Erythroblast (primary cell): ENCODE measurements at places on chromosomes 2 and 18.

GRCh38 chr2:42834161-42834560 is 41.8 kb upstream of the HAAO start:
- DNase-seq: no peak

- DNase-seq: no peak
These were observed 500.3 kb downstream of the LRP1B start for GRCh38 chr2:141630407-141630930.

DNA sequence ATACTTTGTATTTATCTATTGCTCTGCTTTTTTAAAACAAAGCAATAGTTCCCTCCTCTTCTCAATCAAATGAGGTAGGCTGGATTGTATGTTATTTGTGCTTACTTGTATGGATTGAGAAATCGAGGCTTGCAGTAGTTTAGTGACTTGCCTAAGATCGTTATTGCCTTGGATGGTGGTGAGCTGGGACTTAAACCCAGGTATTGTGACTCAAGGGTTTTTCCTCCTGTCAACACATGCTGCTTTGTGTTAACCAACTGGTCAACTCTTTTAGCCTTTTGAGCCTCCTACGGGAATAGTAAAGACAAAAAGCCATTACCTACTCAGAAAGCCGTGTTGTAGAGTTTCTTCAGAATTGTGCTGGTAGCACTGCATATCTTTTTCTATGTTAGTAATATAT is 95.2 kb upstream of the THUMPD2 start:
- no peak for DNase-seq

GRCh38 chr2:170264865-170265264 is 86.9 kb downstream of the MYO3B start:
- DNase-seq: no peak

DNA sequence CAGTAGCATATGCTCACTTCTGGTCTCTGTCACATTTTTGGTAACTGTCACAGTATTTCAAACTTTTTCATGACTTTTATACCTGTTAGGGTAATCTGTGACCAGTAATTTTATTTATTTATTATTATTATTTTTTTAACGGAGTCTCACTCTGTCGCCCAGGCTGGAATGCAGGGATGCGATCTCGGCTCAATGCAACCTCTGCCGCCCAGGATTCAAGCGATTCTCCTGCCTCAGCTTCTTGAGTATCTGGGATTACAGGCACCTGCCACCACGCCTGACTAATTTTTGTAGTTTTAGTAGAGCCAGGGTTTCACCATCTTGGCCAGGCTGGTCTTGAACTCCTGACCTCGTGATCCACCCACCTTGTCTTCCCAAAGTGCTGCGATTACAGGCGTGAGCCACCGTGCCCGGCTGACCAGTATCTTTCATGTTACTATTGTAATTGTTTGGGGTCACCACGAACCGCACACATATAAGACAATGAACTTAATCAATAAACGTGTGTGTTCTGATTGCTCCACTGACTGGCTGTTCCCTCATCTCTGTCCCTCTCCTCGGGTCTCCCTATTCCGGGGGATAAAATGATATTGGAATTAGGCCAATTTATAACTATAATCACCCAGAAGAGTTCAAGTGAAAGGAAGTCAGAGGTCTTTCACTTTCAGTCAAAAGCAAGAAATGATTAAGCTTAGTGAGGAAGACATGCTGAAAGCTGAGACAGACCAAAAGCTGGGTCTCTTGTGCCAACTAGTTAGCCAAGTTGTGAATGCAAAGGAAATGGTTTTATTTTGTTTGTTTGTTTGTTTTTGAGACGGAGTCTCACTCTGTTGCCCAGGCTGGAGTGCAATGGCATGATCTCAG is 22.9 kb downstream of the TGIF1 start:
- no peak for DNase-seq

DNA sequence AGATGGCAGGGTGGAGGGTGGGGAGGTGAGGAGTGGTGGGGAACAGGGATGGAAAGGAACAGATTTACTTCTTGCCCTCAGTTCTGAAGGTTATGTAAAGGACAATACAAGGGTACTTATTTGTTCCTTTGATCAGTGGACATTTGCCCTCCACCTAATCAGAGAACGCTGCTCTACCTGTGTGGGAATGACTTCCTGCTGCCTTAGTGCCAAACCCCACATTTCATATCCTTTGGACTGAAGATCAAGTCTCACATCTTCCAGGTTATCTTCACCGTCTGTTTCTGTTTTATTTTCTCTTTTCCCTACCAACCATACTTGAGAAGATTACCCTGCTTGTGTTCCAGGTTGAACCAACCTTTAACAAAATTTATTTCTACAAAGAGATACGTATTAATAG is 8.7 kb upstream of the DPP4 start:
- DNase-seq: no peak

- no peak for DNase-seq
These were observed 112.8 kb downstream of the NBAS start for GRCh38 chr2:15448250-15448839.

DNA sequence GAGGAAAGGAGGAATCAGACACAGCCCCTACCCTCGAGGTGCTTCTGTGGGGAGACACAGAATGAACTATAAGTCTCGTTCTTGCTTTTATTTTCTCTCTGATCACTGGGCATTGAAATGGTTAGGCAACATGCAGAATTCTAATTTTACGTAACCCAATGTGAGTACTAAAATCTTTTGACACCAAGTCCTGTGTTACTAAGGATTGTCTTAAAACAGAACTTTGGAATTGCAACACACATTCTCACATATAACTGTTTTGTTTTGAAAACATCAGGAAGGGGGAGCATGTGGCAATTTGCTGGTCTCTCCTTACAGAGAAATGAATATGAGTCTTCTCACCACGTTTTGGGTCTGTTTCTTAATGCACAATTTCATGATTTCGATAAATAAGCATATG is 23.6 kb upstream of the SULT1C4 start:
- no peak for DNase-seq

- no peak for DNase-seq
These were observed 7.8 kb downstream of the INO80C start for GRCh38 chr18:35489913-35490490.

- no peak for DNase-seq
These were observed 324.1 kb upstream of the THUMPD2 start for GRCh38 chr2:40103163-40103562.

DNA sequence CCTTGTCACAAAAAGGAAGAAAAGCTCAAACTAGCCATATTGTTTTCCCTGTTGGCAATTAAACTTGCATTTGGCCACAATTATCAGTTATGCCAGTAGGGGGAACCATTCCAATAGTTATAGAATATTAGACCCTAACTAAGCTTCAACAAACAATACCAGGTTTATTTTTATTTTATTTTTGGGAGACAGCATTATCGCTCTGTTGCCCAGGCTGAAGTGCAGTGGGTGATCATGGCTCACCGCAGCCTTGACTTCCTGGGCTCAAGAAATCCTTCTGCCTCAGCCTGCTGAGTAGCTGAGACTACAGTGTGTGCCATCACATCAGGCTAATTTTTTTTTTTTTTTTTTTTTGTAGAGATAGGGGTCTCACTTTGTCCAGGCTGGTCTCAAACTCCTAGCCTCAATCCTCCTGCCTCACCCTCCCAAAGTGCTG is 102.1 kb downstream of the ATAD2B start:
- peak; percentile 78 for DNase-seq

- no peak for DNase-seq
These were observed 111.4 kb downstream of the FEZ2 start for GRCh38 chr2:36486521-36487044.

DNA sequence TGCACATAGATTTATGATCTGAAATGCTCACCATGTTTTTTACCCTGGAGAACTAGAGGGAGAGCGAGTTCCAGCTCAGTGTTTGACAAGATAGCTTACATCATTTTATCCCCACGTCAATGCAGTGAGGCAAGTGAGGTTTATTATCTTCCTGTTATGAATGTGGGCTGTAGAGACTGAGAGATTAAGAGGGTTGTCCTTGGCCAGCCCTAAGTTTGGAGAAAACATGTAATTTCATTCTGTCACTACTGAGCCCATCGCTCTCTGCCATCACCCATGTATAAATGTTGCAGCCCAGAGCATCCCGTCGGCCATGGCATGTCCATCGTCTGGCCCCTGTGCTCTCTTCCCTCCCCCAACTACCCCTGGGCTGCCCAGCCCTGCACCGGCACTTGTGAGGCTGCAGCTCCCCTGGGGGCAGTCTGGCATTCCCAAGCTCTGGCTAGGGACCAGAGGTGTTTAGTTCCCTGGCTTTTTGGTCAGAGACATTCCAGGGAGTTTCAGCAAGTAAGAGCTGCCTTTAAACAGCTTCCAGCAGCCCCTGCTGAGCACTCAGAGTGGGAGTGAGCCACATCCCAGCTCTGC is 136.7 kb downstream of the ANTXR1 start:
- DNase-seq: no peak

DNA sequence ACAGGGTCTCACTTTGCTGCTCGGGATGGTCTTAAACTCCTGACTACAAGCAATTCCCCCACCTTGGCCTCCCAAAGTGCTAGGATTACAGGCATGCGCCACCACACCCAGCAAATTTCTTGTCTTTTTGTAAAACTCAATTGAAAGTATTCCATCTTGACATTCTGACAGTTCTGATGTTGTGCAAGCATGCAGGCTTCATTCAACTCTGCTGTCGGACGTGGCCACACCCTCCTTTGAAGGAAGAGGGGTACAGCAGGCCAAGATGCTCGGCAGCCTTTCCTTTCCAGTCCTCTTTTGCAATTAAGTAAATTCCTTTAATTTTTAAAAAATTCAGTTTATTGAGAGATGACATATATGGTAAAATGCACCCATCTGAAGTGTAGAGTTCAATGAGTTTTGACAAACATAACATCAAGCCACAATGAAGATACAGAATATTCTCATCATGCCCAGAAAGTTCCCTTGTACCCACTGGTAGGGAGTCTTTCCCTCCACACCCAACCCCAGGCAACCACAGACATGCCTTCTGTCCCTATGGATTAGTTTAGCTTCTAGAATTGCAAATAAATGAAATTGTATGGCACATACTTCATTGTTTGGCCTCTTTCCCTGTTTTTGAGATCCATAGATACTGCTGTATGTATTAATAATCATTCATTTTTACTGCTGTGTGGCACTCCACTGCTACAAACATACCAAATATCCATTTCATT is 33.1 kb downstream of the TUBB6 start:
- no peak for DNase-seq

DNA sequence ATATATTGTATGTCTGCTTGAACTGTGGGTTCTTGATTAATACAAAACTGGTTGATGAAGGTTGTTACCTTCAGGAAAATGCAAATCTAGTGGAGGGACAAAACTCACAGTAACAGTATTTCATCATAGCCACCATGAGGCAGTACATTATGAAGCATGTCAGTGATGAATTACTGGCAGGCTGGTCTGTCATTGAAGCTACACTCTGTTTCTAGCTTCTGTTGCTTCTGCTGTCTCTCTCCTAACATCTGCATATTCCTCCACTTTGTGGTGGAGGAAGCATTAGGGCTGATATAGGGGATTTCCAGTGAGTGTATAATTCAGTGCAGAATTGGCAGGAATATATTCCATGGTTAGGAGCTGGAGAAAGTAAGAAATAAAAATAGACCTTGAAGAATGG is 44.2 kb upstream of the RAB6D start:
- DNase-seq: no peak

- no peak for DNase-seq
These were observed 636 bp downstream of the CBLN2 start for GRCh38 chr18:72543357-72544055.

GRCh38 chr18:22047485-22047884 is 121.9 kb upstream of the GATA6 start:
- DNase-seq: no peak

GRCh38 chr2:187684174-187684573 is 129.9 kb upstream of the TFPI start:
- DNase-seq: no peak

- DNase-seq: no peak
These were observed 140.9 kb downstream of the SLC8A1 start for GRCh38 chr2:40311026-40311425.

- DNase-seq: no peak
These were observed 57.4 kb downstream of the NEURL3 start for GRCh38 chr2:96447726-96448125.

DNA sequence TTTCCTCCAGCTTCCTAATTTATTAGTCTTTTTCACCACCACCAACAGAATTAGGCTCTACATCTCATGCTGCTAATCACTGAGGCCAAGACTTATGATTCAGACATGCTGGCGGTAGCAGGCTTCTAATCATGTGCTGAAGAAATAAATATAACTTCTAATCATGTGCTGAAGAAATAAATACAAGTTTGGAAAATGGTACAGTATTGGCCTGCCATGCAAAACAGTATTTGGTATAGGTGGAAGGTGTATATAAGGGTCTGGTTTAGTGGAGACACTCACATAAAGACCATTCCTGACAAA is 240.7 kb downstream of the TGIF1 start:
- DNase-seq: no peak

DNA sequence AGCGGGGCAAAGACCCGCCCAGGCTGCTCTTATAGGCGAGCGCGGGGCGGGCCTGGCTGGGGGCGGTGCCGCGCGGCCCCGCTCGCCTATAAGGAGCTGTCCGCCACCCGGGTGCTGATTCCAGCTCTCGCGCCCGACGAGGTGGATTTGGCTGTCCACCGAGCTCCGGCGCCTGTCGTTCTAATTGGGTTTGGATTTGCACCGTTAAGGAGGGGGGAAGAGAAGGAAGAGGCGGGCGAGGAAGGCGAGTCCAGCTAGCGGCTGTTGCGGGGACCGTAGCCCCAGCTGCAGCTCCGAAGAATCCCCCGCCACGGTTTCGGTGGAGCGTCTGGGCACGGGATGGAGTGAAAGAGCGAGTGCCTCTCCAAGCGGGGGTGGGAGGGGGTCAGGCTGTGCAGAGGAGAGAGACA is at the start of gene CNTNAP5:
Gene CNTNAP5 (plus strand): TSS at position 117 of the 410 bp plus-strand sequence. CDS start 364 bp downstream, outside the sequence.
- peak; percentile 58 for DNase-seq

DNA sequence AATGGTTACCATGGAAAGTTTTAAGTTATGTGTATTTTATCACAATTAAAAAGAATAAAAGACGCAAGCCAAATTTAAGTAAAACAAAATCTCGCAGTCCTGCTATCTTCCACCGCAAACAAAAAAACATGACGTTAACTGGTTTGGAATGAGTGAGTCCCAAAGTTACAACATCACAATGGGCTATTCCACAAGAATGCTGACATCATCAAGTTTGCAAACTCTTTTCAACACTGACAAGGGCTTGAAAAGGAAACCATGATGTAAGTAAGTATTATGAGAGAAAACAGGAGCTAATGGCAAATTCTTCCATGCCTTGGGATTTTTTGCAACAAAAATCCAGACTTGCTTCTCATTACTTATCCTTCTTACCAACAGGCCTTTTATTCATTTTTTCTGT is 31.1 kb downstream of the SIGLEC15 start:
- no peak for DNase-seq
